ENCODE measurements at places on chromosomes 3 and 15. TPM values are rescaled to one million over a fixed set of nuclear protein-coding genes. Genes with fewer than 3 reads are reported as not detected.

GOLGA8K gene
- 0.60 TPM for total RNA-seq

GABRR3 gene
- total RNA-seq = not detected

PGBD4 gene
- 1.2 TPM for total RNA-seq

TMEM207 gene
- not detected for total RNA-seq

HACL1 gene
- total RNA-seq = 28.6 TPM

SPINK8 gene
- total RNA-seq = not detected

TMEM45A gene
- total RNA-seq = 2.2 TPM

SAXO2 gene
- total RNA-seq = 2.2 TPM

BNC1 gene
- total RNA-seq = 0.95 TPM

EPHA3 gene
- total RNA-seq = not detected

CD276 gene
- total RNA-seq = 76.1 TPM

GOLGA8Q gene
- not detected for total RNA-seq

GOLGA8T gene
- total RNA-seq = 1.7 TPM

Measured in A549 treated with Hydrocortisone at 1 μM for 4 hours (cell line).